ENCODE measurements at places on chromosomes 2 and 18. TPM values are rescaled to one million over a fixed set of nuclear protein-coding genes. Genes with fewer than 3 reads are reported as not detected.

GRCh38 chr2:166375736-166376487 is at the start of gene SCN9A:
SCN9A (minus strand) TSS chr2:166375944; CDS start chr2:166311756, 64,188 bp downstream.
- DNase-seq = no peak

DNA sequence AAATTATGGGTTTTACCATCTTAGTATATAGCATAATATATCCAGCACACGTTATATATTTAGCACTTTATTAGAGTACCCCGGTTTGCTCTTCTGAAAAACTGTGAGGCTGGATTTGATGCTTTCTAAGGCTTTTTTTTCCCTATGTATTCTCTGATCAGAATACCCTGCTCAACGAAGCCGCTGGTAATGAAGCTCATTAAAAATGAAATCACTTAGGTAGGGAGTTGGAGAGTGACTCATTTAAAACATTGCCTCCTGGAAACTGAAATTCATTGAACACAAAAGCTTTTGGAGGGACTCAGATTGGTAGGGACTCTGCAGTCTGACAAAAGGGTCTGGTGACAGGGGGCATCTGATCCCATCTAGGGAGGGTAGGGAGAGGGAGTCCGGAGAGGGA is 365.4 kb upstream of the MEX3C start:
- DNase-seq = no peak

RTKN gene
- polyA plus RNA-seq = 50.9 TPM

- DNase-seq = no peak
Observed at GRCh38 chr18:74256190-74256589, 35.6 kb downstream of the CYB5A start.

RASGRP3 gene
- 29.9 TPM for polyA plus RNA-seq

- no peak for DNase-seq
Observed at GRCh38 chr2:15427987-15428386, 133.1 kb downstream of the NBAS start.

- DNase-seq = no peak
Observed at GRCh38 chr2:125371867-125372266, 1284.1 kb upstream of the GYPC start.

GRCh38 chr2:32910883-32911598 is 35.7 kb upstream of the LTBP1 start:
- no peak for DNase-seq

DNA sequence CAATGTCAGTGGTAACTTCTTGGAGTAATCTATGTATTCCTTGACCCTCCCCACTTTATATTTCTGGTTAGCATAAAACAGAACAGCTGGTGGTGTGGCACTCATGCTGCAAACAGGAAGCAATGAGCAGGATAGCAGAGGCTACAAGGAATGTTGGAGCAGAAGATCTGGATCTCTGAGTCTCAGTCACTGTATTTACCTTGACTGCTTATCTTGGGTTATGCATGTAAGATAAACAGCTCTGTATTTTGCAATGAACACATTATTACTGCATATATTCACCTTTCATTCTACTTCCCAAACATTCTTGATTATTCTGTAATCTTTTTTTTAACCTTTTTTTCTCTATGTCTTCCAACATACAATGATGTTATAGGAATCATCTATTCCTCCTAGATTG is 977.9 kb upstream of the CNTNAP5 start:
- no peak for DNase-seq

DNA sequence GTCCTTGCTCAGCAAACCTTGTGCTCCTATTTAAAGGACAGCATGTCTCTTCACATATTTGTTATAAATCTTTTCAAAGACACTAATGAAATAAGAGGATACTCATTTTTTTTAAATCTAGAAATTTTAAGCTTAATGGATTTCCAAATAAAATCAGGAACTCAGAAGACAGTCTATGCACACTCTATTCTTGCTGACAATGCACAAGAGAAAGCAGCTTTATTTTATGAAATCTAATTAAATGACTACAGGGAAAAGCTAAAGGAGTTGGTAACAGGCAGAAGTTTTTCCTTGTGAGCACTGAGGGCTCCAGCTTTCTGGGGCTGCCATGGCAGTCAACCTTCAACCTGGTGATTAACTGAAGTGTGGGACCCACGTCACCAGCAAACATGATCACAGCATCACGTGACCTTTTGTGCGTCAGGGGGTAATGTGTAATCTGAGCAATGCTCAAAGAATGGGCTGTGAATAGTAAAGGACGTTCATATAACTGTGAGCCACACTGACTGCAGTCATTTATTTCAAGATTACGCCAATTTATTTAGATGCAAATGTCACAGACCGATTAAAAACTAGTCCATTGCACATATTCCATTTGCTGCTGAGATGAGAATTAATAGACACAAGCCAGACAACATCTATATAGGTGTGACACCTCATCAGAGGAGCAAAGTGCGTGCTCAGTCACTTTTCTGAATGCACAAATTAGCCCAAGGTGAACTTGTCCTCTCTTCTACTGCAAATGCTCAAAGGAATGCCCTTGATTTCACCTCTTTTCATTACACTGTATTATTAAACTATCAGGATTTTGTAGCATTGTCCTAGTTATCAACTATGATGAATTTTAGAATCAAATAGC is 11.6 kb upstream of the DNER start:
- DNase-seq = no peak

ALKAL2 gene
- polyA plus RNA-seq = 1.5 TPM

- DNase-seq = no peak
Observed at GRCh38 chr2:119294671-119295070, 71.0 kb downstream of the STEAP3 start.

FAM237A gene
- not detected for polyA plus RNA-seq

GRCh38 chr2:68779595-68779994 is 45.0 kb downstream of the ARHGAP25 start:
- DNase-seq = no peak

GRCh38 chr2:85772019-85772745 is 18.4 kb downstream of the ATOH8 start:
- peak; percentile 96 for DNase-seq

DNA sequence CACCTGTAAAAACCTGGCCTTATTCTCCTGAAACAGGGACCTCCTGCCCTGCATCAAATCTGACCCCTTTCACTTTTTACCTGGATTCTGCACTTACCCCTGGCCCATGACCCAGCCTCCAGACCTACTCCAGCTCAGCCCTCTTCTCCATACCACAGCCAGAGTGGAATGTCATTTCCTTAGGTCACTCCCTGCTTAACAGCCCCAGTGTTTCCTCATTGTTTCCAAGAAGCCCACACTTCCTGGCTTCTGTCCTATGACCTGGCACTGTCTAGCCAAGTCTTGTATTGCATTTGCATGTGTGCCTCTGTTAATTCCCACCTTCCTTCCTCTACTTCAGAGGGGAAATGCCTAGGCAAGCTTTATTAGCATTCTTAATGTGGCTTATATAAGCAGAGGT is 51.4 kb upstream of the TRIB2 start:
- no peak for DNase-seq

STAT4 gene
- 1.7 TPM for polyA plus RNA-seq

- DNase-seq = no peak
Observed at GRCh38 chr2:10788855-10789254, 23.7 kb downstream of the PDIA6 start.

- no peak for DNase-seq
Observed at GRCh38 chr2:157611110-157611509, 17.6 kb downstream of the ACVR1C start.

DNA sequence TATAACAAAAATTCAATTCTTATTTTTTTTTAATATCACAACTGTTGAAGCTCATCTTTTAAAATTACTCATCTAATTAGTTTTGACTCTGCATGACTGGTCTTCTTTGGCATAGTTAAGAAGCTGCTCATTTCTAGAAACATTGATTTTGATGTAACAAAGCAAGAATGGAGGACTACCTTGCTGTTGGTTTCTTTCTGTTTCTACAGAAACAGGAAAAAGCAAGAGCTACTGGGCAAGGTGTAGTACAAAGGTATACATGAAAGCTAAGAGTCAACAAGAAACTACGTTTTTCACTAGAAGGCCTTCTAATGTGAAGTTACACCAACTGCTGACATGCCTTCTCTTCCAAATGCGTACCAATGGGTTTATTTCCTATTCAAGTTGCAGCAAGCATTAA is 90.6 kb upstream of the SYT4 start:
- DNase-seq = no peak

DNA sequence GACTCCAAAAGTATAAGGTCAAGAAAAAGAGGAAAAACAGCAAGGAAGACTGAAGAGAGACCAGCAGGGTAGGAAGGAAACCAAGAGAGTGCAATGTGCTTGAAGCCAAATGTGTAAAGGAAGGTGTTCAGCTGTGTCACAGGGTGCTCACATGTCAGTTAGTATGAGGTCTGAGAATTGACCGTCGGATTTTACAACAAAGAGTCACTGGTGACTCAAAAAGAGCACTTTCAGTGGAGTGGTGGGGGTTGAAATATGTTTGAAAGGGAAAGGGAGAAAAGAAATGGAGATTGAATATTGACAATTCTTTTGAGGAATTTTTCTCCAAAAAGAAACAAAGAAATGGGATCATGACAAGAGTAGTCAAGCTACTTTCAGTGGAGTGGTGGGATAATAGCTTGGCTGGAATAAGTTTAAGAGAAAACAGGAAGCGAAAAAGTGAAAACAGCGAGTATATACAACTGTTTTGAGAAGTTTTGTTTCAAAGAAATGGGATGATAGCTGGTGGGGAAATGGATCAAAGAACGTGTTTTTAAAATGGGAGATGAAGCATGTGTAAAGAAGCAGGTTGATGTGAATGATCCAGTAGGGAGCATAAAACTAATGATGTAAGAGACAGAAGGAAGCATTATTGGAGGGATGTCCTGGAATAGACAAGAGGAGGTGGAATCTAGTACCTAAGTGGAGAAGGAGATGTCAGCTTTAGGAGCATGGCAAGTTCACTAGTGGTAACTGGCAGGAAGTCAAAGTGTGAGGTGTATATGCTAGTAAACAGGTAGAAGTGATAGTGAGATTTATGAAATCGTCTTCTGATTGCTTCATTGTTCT is 3.6 kb upstream of the TSPYL6 start:
- DNase-seq = no peak

GRCh38 chr2:64462940-64463700 is 9.2 kb downstream of the LGALSL start:
- no peak for DNase-seq

DNA sequence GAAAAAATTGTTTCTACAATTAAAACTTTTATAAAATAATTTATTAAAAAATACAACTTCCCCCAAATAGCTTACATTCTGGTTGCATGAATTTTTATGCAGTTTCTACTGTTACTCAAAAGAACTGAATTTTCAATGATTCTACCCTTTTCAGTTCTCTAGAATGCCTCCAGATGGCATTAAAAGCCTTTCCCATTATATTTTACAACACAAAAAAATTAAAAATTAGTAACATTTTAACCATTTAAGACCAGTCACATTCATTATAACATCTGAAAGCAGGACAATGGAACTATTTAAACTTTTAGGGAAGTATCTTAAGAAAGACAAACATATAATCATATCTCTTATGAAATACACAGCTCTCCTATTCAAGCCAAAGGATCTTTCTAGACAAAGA is 236.0 kb upstream of the REV1 start:
- DNase-seq = no peak

DNA sequence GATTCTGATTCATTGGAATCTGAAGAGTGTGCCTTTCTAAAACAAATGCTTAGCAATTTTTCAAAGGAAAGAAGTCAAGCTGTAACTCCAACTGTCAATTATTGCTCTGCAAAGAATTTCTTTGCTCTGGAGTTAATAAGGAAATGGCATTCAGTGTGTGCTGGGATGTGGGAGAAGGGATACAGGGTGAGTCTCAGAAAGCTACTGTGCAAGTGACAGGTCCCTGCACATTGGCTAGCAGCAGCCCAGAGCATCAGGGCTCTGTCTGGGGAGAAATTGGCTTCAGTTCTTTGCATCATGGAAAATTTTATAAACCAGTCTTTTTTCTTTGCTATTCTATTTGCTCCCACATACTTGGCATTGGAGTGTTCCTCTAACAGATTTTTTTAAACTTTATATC is 1.1 kb upstream of the SYT4 start:
- DNase-seq = no peak

GBX2 gene
- not detected for polyA plus RNA-seq

GRCh38 chr2:224099861-224100643 is 61.0 kb upstream of the SERPINE2 start:
- no peak for DNase-seq

HTR2B gene
- 0.11 TPM for polyA plus RNA-seq

DNA sequence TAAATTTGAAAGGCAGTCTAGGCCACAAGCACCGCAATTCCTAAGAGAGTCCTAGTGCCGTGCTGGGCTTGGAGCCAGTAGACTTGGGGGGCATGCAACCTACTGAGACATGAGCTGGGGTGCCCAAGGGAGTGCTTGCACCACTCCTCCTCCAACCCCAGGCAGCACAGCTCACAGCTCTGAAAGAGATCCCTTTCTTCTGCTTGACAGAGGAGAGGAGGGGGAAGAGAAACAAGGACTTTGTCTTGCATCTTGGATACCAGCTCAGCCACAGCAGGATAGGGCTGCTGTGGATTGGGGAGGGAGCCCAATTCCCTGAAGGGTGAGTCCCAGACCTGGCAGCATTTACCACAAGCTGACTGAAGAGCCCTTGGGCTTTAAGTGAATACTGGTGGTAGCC is 134.6 kb downstream of the TMEM131 start:
- no peak for DNase-seq

DNA sequence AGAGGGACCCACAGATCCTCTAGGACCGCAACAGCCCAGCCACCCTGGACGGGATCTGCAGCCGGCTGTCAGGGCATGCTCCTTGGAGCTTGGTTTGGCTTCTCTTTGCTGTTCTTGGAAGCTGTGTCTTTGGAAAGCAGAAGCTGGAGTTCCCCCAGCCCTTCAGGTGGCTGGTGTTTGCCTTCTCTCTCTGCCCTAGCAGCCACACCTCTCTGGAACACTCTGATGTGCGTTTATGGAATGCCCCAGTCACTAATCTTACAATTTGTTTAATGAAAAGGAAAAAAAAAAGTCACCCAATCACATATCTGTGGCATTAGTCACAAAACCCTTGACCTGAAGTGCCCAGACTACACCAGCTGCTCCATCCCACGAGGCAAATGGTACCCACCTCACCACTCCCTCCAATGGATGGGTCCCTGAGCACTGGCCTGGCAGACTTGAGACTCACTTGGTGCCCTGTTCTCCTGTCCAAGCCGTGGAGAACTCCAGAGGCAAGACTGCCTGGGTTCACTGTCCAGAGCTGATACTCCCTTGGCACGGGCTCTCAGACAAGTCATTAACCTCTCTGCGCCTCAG is 70.2 kb upstream of the DAPL1 start:
- DNase-seq = no peak

- DNase-seq = no peak
Observed at GRCh38 chr2:201630577-201630976, 12.7 kb downstream of the TMEM237 start.

ACVR1C gene
- polyA plus RNA-seq = 0.14 TPM

DNA sequence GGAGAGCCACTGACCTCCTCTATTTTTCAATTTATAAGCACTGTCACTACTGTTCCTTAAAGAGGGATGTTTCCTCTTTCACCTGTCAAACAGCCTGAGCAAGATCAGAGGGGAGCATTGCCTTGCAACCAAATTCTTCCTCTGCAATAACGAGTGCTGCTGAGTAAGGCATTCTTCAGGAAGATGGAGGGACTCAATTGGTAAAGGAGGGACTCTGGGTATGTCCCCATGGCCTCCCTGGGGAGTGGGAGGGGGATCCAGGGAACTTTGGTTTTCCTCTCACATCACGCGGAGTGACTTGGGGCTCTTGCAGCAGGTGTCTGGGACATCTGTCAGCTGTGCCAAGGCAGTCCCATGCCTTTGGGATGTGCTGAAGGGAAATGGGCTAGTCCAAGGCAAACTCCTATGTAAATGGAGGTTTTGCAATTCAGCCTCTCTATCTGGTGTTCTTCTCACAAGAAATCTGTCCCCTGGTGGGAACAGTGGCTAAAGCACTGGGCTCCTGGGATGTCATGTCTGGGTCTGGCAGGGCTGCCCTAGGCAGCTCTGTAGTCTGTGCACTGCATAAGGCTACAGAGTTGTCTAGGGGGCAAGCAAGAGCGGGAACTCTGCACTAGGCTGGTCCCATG is 14.4 kb upstream of the HES6 start:
- DNase-seq = no peak

Data from forelimb muscle (tissue), 1 donor.